ENCODE measurements at places on chromosomes 2 and 18.
A peak's percentile ranks its signal among the peaks of the same experiment; 100 is the strongest.

DNA sequence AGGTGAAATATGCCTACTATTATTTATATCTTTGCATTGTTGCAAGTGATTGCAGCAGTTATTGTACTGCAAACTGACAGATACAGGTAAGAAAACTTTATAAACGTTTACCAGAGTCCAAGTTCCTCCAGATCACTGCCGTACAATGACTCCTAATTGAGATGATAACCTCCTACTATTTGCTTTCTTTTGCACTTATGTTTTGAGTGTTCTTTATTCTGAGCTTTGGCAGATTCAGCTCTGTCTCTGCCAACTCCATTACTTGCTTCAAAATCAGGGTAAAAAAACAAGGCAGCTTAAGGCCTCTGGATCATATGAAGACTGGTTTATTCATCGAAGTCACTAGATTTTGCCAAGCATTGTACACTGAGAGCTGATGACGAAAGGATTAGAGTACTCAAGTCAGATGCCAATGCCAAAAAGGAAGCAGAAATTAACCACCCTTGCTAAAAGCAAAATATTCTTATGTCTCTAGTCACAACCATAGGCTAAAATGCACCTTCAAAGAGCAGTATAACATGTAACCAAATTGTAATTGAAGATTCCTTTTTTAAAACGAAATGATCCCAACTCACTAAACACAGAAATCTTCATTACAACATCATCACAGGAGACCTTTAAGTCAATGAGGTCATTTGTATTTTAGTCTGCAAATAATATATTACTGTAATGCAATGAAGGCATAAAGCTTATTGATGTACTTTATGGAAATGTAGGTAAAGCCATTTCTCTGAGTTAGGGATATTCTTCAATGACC lies 10.5 kb upstream of the IKZF2 start:
- no peak for DNase-seq

DNA sequence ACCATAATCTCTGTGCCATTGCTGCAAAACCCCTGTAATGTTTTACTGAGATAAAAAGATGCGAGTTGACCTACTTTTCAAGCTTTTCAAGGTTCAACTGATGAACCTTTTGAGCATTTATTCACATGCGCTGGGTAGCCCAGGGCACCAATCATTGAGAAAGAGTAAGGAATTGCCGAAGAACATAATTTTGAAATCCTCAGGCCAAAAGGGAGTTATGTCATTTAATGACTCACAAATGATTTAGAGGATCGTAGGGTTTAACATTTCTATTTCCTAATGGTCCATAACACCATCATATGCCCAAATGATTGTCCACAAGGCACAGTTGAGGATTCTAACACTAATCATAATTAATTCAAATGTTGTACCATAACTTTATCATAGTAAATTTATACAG lies 20.2 kb upstream of the DLX1 start:
- DNase-seq, result no peak

DNA sequence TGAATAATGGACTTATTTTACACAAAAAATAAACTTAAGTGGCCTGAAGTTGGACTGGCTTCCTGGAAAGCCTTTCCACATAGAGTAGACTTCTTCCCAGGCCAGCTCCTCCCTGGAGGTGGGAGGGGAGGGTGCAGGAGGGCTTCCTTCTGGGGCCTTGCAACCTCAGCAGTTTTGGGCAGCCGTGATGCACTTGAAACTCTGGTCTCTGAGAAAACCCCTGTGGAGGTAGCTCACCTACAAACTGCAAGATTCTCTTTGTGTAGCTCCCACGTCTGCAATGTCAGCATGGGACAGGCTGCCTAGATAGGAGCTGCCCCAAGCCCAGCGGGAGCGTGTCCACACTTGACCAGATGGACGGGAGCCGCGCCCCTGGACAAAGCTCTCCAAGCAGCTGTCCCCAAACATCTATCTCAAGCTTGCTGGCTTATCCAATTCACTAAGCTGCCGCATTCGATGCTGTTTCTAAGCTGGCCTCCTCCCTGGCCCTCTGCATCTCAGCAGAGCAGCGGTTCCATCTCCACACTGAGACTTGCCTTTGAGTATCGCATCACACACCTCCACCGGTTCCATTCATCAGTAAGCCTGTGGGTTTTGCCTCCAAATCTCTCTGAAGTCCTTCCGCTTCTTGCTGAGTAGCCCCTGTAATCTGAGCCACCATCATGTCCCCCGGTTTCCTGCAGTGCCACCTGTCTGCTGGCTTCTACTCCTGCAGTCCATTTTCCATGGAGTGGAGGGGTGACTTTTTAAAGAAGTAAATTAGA lies 1.6 kb upstream of the LPIN1 start:
- no peak for DNase-seq

- no peak for DNase-seq
Observed at GRCh38 chr2:128324008-128324896, 5.6 kb upstream of the HS6ST1 start.

DNA sequence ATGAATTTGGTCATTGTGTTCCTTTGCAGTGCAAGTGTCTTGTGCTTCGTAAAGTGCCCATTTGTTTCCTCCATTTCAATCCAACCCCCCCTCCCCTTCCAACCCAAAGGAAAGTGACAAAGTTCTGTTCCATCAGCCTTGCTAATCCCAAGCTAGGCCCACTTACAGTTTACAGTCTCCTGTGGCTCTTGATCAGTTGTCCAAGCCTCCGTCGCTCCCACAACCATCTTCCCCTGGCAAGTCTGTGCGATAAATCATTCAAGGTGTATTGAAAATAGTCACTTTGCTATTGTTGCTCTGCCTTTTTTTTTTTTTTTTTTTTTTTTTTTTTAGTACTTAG lies 6.5 kb downstream of the POU3F3 start:
- no peak for DNase-seq

DNA sequence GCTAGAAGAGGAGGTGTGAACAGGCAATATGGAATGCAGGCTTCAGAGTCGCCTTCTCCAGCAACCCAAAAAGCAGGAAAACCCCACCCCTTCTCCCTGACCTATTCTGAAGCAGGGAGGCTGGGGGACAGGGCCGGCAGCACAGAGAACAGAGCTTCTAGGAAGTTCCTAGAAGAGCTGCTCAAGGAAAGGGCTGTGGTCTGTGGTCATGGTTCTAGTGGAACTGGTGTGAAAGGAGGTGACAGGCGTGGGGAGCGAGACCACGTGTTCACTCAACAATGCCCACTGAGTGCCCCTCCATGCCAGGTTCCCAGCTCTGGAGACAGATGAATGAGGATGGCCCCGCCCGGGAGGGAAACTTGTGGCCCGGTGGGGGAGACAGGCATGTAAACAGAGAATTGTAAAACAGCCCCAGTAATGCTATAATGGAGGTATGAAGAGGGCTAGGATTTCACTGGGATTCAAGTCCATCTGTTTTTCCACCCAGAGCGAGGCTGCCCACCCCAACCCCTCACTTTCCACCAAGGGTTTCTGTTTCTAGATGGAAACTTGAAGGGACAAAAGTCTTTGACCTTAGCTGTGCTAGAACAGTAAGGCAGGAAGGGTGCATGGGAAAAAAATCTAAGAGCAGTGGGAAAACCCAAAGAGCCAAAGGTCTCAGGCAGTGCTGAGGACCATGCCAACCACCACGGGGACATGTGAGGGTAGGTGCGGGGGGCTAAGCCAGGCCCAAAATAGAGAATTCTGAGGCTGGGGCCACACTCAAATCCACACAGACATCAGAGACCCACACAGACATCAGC lies 71.8 kb downstream of the TNS1 start:
- no peak for DNase-seq

- DNase-seq, result no peak
Observed at GRCh38 chr18:7307526-7307925, 76.6 kb downstream of the LRRC30 start.

GRCh38 chr18:71238974-71239624 lies 950.3 kb downstream of the SOCS6 start:
- no peak for DNase-seq

GRCh38 chr2:203830304-203831055 lies 37.1 kb upstream of the CTLA4 start:
- no peak for DNase-seq

DNA sequence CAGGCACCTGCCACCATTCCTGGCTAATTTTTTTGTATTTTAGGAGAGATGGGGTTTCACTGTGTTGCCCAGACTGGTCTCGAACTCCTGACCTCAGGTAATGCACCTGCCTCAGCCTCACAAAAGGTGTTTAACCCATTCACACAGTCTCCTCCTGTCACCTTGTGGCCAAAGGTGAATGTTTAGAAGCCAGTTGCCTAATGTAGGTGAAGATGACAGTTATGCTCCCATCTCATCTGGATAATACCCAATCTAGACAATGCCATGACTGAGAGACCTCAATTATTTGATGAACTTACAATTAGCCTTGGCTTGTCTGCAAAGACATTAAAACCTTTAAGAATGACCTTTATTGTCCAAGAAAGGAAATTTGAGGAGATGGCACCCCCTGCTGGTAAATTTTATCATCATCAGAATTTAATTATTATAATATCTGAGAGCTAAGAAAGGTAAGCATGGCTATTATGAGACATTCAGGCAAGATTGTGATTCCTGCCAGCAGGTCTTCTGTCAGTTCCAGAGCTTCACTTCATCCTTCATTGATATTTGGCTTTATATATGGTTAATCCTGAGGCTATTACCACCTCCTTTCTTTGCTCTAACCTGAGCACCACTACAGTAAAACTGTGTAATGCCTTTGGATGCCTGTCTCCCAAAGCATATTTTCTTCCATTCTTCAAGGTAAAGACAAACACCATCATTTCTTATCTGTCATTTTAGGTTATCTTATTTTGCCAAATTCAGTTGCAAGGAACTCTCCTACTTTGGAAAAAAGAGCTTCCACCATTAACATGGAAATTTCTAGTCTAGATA lies 117.6 kb downstream of the FAM124B start:
- no peak for DNase-seq

GRCh38 chr18:33751613-33752221 lies 173.7 kb downstream of the ASXL3 start:
- no peak for DNase-seq

GRCh38 chr18:57915248-57915647 lies 112.1 kb upstream of the ATP8B1 start:
- no peak for DNase-seq

DNA sequence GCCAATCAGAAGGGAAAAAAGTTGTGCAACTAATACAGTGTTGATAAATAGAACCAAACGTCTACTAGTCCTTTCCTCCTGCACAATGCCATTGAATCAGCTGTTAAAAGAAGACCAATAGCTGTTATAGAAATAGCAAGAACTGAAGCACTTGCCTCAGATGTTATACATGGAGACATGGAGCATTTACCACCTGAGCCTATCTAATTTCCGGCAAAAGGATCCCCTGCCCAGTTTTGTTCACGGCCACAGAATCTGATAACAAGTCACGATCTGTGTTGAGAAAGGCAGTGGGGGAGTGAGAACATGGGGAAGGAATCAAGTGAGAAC lies 285.4 kb downstream of the ZEB2 start:
- no peak for DNase-seq

- no peak for DNase-seq
Observed at GRCh38 chr2:32404691-32405090, 47.9 kb downstream of the BIRC6 start.

GRCh38 chr2:24336811-24337210 lies 23.5 kb downstream of the ITSN2 start:
- DNase-seq, result no peak

DNA sequence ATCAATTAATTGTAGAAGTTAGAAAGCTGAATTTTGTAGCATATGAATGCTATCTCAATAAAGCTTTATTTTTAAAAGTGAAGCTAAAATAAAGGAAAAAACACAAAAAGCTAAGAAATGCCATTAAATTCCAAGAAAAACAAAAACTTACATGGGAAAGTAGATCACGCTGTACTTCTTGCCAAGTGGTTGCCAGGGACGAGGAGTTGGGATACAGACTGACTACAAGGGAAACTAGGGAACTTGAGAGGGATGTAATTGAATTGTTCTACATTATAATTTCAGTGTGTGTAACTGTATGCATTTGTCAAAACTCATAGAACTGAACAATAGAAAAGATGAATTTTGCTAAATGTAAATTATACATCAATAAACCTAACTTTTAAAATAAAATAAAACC lies 108.1 kb downstream of the DYM start:
- DNase-seq, result no peak

DNA sequence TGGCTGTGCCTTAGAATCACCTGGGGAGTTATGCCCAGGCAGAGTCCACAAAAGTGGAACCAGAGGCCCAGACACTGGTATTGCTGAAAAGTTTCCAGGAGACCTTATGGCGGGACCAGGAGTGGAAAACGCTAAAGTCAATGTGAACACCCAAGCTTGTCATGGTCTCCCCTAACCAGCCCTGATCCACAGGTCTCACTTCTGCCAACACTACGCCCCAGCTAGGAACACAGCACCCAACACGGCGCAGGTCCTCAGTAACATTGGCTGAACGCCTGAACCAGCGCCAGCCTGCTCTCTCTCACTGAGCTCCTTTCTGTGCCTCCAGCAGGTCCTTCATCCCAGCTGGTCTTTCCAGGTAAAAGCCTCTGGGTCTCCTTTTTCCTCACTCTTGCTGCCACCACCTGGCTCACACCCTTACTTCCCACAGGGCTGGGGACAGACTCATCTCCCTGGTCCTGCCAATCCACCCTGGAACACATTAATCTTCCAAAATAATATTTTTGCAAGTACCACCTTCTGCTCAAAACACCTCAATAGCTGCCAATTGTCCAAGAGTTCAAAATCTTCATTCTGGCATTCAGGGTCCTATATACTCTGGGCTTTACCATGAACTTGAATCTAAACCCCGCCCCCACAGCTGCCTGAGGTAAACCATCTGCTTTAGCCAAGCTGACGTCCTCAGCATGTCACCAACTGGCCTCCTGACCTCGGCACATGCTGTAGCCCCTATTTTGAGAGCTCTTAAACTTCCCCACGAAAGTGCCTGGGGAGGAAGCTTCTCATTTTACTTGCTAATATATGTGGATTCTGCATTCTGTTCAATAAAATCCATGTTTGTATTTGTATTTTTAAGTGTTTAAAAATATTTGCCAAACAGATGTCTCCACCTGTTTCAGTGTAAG lies 34.6 kb downstream of the ADCY3 start:
- no peak for DNase-seq

- DNase-seq, result no peak
Observed at GRCh38 chr2:217928324-217929181, 74.2 kb downstream of the TNS1 start.

- no peak for DNase-seq
Observed at GRCh38 chr2:180694445-180695421, 285.7 kb upstream of the UBE2E3 start.

DNA sequence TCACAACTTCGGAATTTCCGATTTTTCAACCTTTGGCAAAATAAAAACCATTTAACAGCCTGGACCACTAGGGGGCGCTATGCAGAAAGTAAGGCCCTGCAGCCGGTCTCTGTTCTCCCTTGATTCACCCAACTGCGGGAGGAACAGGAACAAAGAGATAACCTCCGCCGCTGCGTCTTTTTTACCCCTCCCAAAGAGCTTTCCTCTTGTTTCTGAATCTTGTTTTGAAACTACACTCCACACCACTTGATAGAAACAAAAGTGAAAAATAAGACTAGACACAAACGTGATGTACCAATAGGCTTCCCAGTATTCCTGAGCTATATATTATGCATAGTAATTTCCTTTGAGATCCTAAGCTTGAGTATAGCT lies 231.2 kb downstream of the MYO3B start:
- DNase-seq, result peak; percentile 1

- no peak for DNase-seq
Observed at GRCh38 chr2:128024816-128025215, 3.0 kb downstream of the SAP130 start.
